ENCODE measurements at places on chromosomes 3 and 15. TPM values are rescaled to one million over a fixed set of nuclear protein-coding genes. Genes with fewer than 3 reads are reported as not detected.

GRCh38 chr3:38521391-38521987 is 25.3 kb downstream of the EXOG start:
- H3K27me3 ChIP-seq: no peaks in the 10 kb centered on the region
- peak; percentile 61 for DNase-seq
- H3K4me1 ChIP-seq: no peaks in the 10 kb centered on the region
- no peak overlapping the region for H3K27ac ChIP-seq
- H3K36me3 ChIP-seq: no peaks in the 10 kb centered on the region

- no peaks in the 10 kb centered on the region for H3K27me3 ChIP-seq
- no peak overlapping the region for H3K4me3 ChIP-seq
- H3K27ac ChIP-seq: no peak overlapping the region
- H3K4me1 ChIP-seq: no peaks in the 10 kb centered on the region
Measured at GRCh38 chr3:104291437-104291851, 1075.3 kb upstream of the ALCAM start.

GRCh38 chr3:1294586-1294985 is 201.8 kb downstream of the CNTN6 start:
- no peaks in the 10 kb centered on the region for H3K4me1 ChIP-seq
- H3K27me3 ChIP-seq: no peaks in the 10 kb centered on the region
- no peak overlapping the region for H3K27ac ChIP-seq
- H3K36me3 ChIP-seq: no peaks in the 10 kb centered on the region
- no peak overlapping the region for H3K4me3 ChIP-seq

DNA sequence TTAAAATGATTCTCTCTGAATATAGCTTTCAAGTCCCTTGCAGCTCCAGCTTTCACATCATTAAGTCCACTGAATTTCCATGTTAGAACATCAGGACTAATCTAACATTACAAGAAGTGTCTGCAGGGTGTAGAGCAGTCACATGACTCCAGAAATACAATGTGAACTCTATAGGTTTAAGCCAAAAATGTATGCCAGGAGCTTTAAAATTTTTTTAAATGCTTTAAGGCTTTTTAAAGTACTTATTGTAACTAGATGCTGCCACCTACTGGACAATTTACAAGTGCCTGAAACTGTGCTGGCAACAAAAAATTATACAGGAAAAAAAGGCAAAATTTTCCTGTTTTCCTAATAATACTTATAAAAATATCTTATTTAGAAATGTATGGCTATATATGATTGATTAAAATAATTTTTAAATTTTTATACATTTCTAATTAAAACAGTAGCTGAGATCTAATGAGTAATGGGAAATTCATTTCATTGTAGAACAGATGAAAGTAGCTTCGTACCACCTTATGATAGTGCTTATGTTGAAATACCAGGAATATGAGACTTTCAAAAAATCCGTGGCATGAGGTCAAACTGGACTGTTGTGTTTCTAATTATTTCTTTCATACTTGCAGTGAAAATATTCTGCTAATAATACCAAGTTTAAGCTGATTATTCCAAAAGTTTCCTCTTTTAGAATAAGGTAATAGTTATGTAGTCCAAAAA is 25.7 kb downstream of the FSIP1 start:
- no peaks in the 10 kb centered on the region for H3K36me3 ChIP-seq
- H3K27ac ChIP-seq: peak overlapping the region; percentile 45
- H3K4me3 ChIP-seq: no peak overlapping the region
- H3K4me1 ChIP-seq: peaks cover 7% of the 10 kb centered on the region
- H3K27me3 ChIP-seq: no peaks in the 10 kb centered on the region
- DNase-seq: peak; percentile 58

ALDH1L1 gene
- total RNA-seq: 0.07 TPM

DNASE1L3 gene
- not detected for total RNA-seq

DNA sequence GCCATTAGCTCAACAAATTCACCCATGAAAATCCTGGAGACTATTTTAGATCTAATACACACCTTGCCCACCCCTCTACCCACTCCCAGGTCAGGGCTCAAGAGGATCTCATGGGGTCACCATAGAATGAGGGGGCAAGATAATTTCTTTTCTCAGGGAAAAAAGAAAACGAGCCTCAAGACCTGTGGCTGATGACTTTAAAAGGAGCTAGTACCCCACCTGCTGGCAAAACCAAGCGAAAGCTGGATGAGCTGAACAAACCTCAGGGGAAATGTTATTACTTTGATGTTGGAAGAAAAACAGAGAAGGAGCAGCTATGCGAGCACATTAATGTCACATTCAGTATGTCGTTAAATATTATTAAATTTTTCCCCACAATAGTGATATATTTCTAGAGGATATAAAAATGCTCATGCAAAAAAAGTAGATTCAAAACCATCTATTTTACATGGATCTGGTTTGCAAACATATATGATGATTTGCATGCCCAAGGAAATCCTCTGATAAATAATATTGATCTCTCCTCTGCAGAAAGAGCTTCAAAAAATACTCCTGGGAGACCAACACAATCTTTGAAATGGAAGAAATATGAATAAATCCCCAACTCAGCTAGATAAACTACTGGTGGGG is 37.7 kb downstream of the PLD1 start:
- no peaks in the 10 kb centered on the region for H3K27me3 ChIP-seq
- no peak overlapping the region for H3K4me3 ChIP-seq
- H3K27ac ChIP-seq: no peak overlapping the region
- H3K4me1 ChIP-seq: no peaks in the 10 kb centered on the region
